ENCODE measurements at places on chromosomes 7 and 10.

- no peak for DNase-seq
Observed at GRCh38 chr7:77631820-77632219, 64.4 kb upstream of the RSBN1L start.

GRCh38 chr10:113302062-113302461 lies 250.8 kb upstream of the HABP2 start:
- DNase-seq = no peak

DNA sequence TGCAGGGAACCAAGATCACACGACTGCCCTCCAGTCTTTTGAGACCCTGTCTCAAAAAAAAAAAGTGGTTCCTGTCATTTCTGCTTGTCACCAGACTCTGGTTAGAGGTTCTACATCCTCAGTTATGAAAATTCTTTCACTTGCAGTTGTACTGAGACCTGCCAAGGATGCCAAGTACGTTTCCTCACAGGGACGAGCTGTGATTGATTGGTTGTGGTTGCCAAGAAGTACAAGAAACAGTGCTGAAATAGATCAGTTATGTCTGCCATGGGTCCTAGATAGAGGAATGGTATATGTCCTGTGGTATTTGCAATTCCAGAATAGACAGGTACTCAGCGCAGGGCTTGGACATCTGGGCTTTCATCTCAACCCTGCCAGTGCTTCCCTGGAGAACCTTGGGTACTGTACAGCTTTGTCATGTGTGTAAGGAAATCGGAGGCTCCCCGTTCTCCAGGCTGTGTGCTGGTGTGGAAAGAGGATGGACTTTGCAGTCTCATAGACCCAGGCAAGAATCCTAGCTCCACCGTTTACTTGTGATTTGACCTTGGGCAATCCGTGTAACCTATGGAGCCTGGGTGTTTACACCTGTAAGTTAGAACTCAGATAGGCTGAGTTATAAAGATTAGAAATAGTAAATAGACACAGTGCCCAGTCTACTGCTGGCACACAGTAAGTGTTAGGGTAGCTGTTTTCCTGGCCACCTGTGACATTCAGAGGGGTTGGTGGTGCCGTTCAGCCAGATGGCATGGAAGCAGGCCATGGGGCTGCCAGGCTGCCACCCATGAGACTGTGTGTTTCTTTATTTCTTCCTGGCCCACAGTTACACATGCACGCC lies 53.0 kb downstream of the COL13A1 start:
- no peak for DNase-seq

- peak; percentile 20 for DNase-seq
Observed at GRCh38 chr7:19215412-19215811, 70.2 kb upstream of the FERD3L start.

DNA sequence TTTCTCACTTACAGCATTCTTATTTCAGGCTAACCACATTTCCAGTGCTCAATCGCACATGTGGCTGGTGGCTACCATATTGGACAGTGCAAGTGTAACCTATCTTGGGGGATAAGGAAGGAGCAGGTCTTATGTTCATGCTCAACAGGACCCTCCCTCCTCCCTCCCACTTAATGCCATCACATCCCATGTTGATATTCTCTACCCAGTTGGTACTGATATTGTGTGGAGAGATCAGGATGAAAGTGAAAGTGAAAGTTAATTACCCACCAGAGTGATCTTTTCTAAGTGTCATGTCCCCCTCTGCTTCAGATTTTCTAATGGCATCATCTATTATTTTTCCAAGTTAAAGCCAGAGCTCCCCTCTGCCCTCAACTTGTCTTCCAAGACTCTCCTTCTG lies 91.6 kb downstream of the BMPER start:
- DNase-seq = no peak

DNA sequence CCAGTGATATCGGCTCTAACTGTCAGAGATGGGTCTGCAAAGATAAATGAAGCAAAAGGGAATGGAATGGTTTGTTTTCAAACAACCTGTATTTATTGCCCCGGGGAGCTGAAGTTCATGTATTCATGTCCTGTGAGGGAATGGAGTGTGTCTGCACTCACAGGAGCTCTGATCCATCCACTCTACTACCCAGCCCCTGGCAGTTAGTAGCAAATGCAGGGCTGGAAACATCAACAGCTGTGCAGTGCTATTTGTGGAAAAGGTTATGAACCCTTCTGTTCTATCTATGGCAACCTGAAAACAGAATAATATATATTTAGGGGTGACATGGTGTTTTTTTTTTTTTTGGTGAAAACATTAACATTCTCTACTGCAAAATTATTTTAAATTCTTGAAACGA lies 9.8 kb downstream of the AGR2 start:
- no peak for DNase-seq

GRCh38 chr10:80552151-80552646 lies 14.5 kb downstream of the SH2D4B start:
- peak; percentile 82 for DNase-seq

- DNase-seq = no peak
Observed at GRCh38 chr10:3248526-3249306, 76.1 kb upstream of the PITRM1 start.

GRCh38 chr7:31788445-31788844 lies 101.4 kb downstream of the PPP1R17 start:
- DNase-seq = no peak

DNA sequence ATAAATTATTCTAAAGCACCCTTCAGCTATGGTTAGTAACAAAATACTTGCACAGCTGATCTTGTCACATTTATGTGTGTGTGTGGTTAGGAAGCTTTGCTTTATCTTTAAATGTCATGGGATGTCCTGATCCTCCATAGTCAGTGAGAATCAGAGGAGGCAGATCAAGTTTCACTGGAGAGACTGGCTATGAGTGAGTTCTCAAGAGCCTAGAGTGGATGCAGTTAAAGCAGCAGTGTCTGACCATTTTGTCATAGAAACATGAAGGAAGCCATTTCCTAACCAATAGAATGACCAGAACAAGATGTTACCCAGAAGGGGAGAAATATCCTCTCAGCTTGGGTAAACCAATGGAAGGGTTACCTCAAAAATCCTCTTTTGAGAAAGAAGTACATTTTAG lies 207.2 kb upstream of the DKK1 start:
- no peak for DNase-seq

- no peak for DNase-seq
Observed at GRCh38 chr10:112649006-112649821, 202.2 kb downstream of the VTI1A start.

GRCh38 chr10:28171468-28172222 lies 131.2 kb downstream of the MPP7 start:
- DNase-seq = no peak

- DNase-seq = no peak
Observed at GRCh38 chr7:152699079-152699478, 23.1 kb upstream of the XRCC2 start.

- no peak for DNase-seq
Observed at GRCh38 chr7:127933146-127933545, 98.1 kb downstream of the LRRC4 start.

- DNase-seq = no peak
Observed at GRCh38 chr10:89352802-89353201, 25.0 kb downstream of the IFIT3 start.

GRCh38 chr7:42745357-42746059 lies 166.4 kb downstream of the C7orf25 start:
- no peak for DNase-seq

GRCh38 chr10:119197921-119198320 lies 9.4 kb upstream of the GRK5 start:
- no peak for DNase-seq

GRCh38 chr7:55526770-55527169 lies 45.5 kb downstream of the VOPP1 start:
- peak; percentile 77 for DNase-seq

DNA sequence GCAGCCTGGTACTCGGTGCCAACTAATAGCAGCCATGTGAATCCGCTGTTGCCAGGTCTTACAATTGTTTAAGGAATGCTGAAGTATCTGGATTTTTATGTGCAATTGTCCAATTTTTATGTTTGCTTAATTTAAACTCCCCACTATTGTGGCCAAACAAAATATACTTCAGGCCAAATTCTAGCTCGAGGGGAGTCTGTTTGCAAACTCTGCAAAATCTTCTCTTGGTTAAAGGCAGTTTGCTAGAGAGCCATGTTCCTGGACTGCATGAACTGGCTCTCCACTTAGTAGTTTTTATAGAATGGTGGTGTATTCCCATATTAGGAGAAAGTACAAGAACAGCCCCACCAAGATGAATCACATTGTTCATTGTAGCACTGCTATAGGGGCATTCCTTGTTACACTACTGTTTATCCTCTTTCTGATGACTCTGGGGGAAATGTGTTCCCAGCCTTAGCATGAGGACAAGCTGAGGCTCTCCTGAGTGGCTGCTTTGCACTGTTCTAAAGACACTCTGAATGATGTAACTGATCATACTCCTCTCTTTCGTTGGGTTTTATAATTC lies 178.0 kb upstream of the GLI3 start:
- DNase-seq = no peak

DNA sequence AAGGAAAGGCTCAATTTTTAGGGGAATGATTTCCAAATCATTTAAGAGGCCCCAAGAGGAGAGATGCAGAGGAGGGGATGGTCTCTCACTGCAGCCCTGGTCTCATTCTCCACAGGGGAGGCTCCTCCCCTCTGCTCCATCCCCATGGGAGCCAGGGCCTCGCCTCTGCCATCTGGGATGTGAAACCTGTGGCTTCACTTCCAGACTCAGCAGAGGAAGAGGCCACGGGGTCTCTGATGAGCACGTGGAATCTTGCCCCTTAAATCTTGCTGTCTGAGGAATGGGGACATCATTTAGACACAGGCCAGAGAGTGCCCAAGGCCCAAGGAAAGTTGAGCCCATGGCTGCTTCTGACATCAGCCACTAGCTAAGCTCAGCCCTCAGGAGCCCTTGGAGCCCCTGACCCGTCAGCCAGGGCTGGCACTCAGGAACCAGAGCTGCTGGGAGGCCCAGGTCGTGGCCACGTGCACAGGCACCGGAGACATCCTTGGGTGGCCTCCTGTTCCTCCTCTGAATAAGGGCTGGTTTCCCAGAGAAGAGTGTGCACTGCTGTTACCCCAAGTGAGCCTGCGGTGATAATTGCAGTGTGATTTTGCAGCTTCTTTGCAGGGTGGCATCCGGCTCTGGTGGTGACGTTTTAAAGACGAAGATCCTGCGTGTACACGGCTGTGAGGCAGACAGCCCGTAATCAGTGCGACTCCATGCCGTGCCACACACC lies 50.5 kb downstream of the VIPR2 start:
- DNase-seq = no peak

- no peak for DNase-seq
Observed at GRCh38 chr10:133196221-133196915, 33.6 kb upstream of the UTF1 start.

GRCh38 chr10:78458983-78459638 lies 425.4 kb downstream of the RPS24 start:
- no peak for DNase-seq

DNA sequence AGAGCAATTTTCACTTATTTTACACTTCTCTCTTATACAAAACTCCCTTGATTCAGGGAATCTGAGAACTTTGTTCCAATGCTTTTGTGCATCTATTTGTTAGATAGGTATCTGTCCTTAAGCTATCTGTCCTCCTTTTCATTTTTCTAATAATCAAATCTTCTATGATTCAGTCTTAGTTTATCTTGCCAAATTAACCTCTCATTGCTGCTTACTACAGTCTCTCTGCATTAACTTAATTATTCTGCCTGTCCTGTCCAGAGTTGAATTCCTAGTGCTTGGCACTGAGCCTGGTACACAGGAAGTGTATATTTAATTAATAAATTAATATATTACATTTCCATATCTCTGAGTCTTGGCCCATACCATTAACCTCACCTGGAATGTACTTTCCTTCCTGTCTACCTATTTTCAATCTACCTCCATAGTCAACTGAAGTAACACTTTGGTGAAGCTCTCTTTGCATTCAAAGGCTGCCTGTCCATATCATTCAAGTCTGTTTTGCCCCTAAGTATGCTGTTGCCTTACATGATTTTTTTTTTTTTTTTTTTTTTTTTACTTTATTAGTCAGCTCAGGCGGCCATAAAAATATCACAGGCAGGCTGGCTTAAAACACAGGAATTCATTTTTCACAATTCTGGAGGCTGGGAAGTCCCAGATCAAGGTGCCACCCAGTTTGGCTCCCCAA lies 66.0 kb upstream of the CSTF2T start:
- DNase-seq = no peak

DNA sequence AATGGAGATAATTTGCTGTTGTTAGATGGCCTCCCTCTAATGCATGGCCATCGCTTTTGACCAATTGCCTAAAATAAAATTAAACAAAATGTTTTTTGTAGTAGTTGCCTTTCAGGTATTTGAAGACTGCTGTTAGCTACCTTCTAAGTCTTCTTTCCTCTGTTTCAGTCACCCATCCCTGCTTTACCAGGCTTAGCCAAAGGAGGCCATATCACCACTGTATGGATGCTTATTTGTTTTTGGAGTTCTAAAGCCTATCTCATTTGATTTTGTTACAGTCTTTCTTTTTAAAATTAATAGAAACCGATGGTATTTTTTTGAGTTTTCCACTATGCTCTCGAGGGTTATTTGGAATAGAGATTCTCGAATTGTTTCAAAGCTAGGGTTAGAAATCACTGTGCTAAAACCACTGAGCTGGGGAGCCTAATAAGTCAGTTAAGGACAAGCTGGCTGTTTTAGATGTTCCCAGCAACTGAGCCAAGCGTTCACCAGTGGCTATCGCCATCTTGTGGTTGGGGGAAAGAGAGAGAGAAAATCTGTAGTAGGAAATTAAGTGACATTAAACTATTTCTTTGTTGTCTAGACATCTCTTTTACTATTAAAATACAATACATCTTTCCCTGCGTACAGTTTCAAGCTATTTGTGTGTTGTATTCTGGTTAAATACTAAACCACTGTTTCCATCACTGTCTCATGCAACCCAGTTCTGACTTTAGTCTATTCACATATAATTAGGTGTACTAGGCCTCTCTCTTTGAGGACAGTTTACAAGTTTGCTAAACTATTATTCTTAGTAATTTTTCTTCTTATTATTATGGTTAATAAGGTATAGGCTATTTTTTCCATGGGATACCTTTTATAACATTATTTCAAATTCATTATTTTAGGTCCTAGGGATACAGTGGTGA lies 52.2 kb downstream of the GPR158 start:
- DNase-seq = peak; percentile 24

DNA sequence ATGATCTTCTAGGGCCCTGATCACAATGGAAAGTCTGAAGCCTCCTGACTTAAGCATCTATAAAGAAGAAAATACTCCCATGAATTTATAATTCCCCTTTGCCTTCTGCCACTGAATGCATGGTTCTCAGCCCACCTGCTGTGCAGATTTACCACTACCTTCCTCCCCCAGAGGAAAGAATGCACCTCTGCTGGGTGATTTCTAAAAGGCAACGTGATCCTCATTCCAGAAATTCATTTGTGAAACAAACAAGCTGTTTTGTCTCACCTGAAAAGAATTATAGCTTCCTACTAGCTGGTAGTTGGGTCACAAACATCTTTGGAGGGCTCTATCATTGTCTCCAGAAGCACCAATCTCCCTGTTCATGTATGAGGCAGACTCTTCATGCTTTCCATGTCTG lies 320.2 kb downstream of the CDC14C start:
- DNase-seq = no peak

Measured in neuronal stem cell (in vitro differentiated cells).